ENCODE measurements at places on chromosomes 6 and 20.
A peak's percentile ranks its signal among the peaks of the same experiment; 100 is the strongest.

GRCh38 chr6:32129297-32130088 is 595 bp downstream of the FKBPL start:
- DNase-seq: no peak

DNA sequence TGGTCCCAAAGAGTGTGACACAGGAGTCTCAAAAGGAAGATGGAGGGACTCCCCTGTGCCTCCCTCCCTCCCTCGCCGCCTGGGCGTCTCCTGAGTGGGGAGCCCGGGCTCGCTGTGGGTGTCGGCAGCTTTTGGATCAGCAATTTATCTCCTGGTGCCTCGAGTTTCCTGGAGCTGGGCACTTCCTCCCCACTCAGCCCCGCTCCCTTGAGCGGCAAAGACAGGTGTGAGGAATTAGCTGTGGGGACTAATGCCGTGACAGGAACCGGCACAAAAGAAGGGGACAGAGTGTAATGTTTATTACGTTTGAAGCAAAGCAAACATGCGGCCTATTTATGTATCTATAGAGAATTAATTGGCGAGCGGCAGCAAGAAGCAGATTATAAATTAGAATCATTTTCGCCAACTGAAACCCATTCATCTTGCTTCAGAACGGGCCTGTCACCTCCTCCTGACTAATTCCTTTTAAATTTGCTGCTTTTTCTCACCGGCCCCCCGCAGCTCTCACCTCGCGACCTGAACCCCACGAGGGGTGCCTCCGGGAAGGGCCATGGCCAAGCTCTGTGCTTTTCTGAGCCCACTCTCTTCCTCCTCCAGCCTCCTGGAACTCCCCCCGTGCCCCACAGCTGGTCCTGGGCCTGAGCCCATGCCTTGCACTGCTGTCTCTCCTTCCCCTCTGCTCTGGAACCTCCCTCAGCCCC is 8.8 kb upstream of the CDH22 start:
- DNase-seq: no peak

DNA sequence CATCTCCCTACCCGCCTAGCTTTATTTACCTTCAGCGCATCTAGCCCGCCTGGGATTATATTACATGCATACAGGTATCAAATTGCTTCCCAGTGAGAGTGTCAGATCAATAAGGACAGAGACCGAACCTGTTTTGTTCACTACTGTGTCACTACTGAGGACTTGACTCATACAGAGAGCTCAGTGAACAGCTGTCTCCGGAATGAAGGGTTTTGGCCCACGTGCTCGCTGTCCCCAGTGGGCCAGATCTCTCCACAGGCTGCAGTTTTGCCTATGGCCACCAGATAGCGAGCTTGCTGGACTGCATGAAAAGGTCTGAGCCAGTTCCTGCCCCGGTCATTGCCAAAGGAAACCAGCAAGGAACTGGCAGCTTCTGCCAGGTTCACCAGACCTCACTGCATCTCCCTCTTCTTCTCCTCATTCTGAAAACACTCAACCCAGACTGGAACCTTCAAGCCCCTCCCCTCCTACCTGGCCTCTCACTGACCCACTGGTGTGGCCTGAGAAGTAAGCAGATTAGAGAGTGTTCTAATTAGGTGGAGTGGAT is 150.8 kb downstream of the ZMYND8 start:
- DNase-seq: no peak

DNA sequence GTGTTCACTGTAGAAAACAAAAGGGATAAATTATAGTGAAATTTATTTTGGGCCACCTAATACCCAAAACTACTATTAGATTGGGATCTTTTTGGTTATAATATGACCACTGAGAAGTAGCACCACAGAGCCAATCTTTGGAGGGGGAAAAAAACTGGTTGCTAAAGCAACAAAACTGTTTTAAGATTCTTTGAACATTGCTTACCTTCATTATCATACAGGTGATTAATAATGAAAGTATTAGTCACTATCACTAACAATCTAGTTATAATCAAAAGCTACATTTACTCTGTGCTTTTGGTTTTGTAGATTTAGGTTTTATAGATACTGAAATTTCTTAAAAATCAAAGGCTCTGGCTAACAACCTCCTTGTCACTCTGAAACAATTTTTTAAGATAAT is 31.7 kb downstream of the STX7 start:
- DNase-seq: no peak

- no peak for DNase-seq
Observed at GRCh38 chr20:3042625-3043024, 797 bp upstream of the GNRH2 start.

GRCh38 chr20:6562111-6562510 is 205.4 kb upstream of the BMP2 start:
- DNase-seq: no peak

DNA sequence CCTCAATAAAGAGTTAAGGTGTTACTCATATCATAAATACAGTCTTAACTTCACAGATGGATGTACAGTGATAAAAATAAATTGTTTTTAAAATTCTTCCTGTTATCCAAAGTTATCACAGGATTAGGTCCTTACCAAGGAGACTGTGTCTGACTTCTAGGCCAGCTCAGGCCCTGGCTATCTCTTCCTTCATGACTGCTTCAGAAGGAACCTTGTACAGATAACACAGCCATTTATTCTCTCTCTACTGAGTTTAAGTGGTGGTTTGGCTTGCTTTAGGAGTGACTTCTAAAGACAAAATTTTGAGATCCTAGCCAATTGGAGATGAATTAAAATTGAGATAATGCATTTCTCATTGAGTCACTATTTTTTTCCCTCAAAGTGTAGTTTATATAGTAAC is 40.8 kb upstream of the RNF182 start:
- DNase-seq: no peak

DNA sequence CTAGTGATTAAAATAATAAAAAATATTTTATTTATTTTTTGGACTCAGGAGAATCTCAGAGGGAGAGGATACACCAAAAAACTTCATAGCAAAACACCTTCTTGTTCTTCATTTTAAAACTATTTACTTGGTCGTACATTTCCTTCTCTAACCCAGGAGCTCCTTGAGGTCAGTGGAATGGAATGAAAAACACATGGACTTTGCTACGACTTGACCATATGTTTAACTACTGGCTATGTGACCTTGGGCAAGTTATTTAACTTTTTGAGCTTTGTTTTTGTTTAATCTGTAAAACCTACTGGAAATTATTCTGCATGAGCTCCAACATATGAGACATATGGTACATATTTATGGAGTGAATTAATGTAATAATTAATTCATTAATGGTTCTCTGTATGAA is 1005.5 kb upstream of the CITED2 start:
- no peak for DNase-seq

GRCh38 chr6:11015102-11015501 is 29.0 kb downstream of the ELOVL2 start:
- no peak for DNase-seq

GRCh38 chr20:2752567-2753460 is 47.6 kb downstream of the CPXM1 start:
- peak; percentile 11 for DNase-seq

DNA sequence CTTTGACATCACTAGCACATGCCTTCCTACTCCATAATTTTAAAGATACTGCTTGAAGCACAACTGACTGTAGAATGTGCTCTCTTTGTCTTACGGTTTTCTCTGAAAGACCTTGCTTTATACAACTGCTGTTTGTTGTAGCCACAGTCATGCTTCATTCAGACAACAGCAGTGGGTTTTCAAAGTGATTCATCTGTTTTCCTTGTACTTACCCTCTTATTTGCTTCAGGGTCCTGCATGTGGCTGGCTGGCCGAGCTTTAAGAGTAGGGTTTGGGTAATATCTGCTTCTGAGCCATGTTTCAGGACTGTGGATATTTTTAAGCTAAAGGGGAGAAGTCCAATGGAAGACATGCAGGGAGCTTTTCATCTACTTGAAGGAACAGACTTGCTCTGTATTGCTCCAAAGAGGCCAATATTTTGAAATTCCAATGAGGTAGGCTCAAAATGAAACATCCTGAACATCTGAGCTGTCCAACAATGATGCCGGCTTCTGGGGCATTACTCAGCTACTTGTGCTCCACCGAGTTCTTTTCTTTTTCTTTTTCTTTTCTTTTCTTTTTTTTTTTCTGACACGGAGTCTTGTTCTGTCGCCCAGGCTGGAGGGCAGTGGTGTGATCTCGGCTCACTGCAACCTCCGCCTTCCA is 160.2 kb upstream of the SGK1 start:
- DNase-seq: no peak

DNA sequence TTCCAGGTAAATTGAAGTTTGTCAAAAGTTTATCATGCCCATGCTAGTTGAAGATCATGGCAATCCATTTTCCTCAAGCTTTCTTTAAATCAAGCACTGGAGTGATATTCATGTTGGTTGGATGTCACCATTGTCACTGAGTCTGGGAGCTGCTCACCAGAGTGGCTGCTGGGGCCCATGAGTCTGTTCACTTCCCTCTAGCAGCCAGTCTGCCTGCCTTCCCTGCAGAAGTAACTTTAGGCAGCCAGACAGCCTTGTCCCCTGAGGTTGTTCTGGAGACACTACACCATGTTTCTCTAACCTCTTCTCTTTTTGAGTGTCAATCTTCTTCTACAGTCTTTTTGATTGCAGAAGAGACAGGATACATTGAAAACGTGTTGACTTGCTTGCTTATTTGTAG is 5.5 kb downstream of the SIRT5 start:
- no peak for DNase-seq

DNA sequence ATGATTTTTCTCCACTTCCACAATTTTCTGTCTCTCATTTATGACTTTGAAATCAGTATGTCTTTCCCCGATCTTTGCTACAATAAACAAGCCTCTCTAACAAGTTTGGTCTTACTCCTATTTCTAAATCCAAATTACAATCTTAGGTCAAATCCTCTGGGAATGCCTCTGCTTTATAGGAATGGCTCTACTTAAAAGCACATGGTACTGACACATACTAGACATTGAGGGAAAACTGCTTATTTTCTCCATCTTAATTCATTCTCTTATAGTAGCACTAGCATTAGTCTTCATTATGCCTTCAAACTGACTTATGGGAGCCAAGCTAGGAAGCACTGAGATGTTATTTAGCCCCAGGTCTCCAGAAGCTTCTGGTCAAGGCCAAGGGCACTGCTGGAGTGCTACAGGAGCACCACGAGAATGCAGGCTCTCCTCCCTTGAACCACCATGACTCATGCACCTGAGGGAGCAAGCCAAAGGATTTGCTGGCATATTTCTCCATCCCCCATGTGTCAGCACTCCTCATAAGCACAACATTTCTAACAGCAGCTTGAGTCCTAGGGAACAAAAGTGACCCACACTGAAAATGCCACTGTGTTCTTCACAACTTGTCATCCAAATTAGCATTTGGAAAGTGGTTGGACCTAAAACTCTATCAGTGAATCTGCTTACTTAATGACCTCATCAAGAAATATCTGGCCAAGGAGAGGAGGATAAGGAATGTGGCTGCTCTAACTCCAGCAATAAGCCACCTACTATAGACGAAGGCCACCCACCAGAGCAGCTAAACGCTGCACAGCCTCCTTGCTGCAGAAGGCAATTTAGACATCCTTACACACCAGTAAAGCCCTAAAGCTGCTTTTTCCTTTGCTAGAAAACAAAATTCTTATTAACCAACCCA is 156.8 kb upstream of the KCNQ5 start:
- no peak for DNase-seq
